ENCODE measurements at places on chromosomes 5 and 9. TPM values are rescaled to one million over a fixed set of nuclear protein-coding genes. Genes with fewer than 3 reads are reported as not detected.

Gene DDX4
- total RNA-seq = not detected

Gene IL4
- total RNA-seq = not detected

Gene DPP7
- 52.8 TPM for total RNA-seq

Gene ECSCR
- not detected for total RNA-seq

Gene ROPN1L
- 2.3 TPM for total RNA-seq

Gene PCDHGA10
- total RNA-seq = not detected

Gene PAEP
- not detected for total RNA-seq

Gene MEGF10
- not detected for total RNA-seq

Gene DHX29
- total RNA-seq = 22.7 TPM

Gene ARSI
- 34.3 TPM for total RNA-seq

Gene PCDHA12
- 2.3 TPM for total RNA-seq

Gene GPX3
- total RNA-seq = 12.1 TPM

Gene GOLGA2
- total RNA-seq = 47.7 TPM

Gene GLRX
- total RNA-seq = 69.6 TPM

Gene PCDHB3
- not detected for total RNA-seq

Gene LHX3
- 0.14 TPM for total RNA-seq

Gene C9
- not detected for total RNA-seq

Gene GABRA1
- not detected for total RNA-seq

Gene ROR2
- 1.7 TPM for total RNA-seq

Gene TMC1
- not detected for total RNA-seq

Gene SLC34A1
- total RNA-seq = not detected
